ENCODE measurements at places on chromosomes 2 and 18.

- no peak for DNase-seq
Observed at GRCh38 chr2:149587950-149588487, 444 bp upstream of the MMADHC start.

- peak; percentile 39 for DNase-seq
Observed at GRCh38 chr2:30447149-30448045, at the start of gene LCLAT1. Gene LCLAT1, plus strand, starts transcription at chr2:30447246. Its CDS starts 78,345 bp downstream, at chr2:30525591.

DNA sequence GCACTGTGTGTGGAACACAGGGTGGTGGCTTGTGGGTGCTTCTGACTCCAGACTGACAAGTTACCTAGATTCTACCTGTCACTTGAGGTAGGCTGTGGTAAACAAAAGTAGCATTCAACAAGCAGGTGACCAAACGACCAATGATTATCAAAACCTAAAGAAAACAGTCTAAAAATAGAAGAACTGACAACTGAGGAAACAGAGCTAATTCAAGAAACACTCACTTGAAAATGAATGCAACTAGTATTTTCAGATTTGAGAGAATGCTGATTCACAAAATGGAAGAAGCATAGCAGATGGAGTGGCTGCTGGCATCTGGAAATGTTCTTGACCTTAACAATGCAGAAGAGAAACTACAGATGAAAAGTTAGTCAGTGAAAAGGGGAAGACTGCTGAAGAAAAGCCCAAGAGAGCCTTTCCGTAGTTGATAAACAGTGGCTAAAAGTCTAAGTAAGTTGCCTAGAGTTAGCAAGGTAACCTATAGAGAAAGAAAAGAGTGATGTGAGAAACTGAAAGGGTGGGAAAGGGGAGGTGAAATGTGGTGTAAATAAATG is 170.4 kb downstream of the NCK2 start:
- no peak for DNase-seq

DNA sequence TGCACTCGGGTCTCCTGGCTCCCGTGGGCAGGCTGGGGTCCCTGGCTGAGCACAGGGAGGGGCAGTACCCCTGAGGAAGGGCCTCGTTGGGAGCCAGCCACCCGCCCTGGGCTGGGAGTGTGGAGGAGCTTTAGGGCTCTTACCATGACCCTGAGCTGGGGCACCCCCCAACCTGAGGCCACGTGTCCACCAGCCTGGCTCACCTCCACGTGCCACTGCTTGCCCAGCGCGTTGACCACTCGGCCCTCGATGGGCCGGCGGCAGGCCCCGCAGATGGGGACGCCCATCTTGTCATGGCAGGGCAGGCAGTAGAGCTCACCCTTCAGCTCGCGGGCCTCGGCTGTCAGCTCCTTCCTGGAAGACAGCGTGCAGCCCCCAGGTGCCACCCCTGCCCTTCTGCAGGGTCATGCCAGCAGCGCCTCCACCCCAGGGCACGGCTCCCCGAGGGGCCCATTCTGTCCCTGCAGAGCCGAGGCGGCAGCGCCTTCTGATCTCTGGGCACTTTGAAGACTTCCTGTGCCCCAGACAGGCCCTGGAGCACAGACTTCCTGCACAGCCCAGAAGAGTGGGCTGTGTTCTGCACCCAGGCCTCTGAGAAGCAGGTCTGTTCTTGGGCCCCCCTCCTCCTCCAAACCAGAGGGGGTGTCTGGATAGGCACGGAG is 4.0 kb upstream of the GPR17 start:
- no peak for DNase-seq

- no peak for DNase-seq
Observed at GRCh38 chr2:225056330-225057073, 14.2 kb upstream of the DOCK10 start.

DNA sequence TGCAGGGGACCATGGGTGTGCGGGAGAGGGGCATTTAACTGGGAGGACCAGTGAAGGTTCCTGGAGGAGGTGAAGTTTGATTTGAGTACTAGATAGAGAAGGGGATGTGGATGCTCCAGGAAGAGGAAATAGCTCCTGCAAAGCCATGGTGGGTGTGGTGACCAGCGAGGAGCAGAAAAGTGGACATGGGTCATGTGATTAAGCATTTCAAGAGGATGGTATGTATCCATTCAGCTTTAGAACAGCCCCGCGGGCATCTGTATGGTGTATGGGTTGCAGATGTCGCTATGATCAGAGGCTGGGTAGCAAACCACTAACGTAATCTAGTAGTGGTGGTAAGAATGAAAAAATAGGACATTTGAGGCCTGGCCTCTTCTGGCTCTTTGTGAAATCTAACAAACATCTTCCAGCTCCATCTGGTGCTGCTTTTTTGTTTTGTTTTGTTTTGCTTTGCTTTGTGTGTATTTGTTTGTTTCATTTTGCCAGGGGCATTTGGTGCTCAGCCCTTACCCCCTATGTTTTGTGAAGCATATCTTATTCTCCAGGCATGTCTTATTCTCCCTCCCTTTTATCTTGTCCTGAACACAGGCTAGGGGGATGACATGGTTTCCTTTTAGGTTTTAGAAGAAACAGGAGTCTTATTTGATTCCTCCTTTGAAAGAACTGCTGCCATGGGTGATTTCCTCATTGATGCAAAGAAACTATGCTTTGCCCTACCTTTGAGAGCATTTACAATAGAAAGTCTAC is 226.1 kb downstream of the LRRTM1 start:
- DNase-seq, result no peak

GRCh38 chr2:74532222-74532621 is 2.5 kb downstream of the HTRA2 start:
- no peak for DNase-seq

GRCh38 chr2:237664151-237664550 is 36.8 kb downstream of the LRRFIP1 start:
- DNase-seq, result no peak

DNA sequence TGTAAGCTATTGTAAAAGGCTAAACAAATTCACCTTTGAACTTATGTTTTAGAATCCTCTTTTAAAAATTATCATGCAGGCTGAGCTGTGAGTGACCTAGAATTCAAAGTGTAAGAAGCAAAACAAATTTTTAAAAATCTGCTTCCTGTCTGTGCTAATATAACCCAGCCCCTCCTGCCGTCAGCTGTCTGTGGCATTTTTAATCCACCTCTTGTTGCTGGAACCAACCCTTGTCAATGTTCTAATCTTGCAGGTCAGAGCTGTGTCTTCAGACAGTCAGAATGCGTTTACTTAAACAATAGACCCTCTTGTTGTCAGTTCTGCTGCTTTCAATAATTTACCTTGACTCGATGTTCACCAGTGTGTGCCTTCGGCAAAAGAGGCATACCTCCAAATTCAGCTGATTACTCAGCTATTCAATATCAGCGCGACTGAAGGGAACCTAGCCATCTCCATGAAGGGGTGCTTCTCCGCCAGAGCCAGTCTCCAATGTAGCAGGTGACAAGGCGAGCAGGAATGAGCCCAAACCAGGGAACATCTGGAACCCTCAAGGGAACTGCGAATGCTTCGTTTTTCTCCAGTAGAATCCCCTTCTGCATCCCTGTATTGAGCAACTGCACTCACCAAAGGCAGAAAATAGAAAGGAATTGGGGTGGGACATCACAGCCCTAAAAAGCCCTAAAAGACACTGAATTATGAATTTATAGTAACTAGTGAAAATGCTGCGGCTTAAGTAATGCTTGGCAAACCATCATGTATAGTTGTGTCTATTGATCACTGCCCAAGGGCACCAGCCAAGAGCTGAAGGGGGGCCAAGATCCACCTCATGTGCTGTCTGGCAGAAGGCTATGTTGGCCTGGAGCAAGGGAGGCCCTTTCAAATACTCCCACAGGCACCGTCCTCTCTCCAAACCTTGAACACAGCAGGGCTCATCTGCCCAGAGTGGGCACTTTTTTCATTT is 62.5 kb downstream of the LYPD6B start:
- DNase-seq, result no peak

DNA sequence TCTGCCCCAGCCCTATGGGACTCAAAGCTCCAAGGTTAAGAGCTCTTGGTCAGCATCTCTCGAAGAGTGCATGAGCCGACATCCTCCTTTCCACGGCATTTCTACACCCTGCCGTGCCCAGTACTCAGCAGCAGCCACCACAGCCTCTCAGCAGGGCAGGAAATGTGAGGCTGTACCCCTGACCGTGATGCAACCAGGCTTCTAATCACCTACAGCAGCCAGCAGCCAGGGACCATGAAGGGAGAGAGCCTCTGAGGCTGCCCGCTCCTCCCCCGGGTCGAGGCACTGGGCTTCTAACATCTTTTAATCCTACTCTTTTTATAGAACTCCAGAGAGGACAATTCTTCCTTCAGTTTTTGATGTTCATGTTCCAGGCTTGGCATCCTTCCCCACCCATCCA is 6.5 kb downstream of the CYS1 start:
- DNase-seq, result no peak

- no peak for DNase-seq
Observed at GRCh38 chr2:229539628-229540027, 174.7 kb downstream of the DNER start.

DNA sequence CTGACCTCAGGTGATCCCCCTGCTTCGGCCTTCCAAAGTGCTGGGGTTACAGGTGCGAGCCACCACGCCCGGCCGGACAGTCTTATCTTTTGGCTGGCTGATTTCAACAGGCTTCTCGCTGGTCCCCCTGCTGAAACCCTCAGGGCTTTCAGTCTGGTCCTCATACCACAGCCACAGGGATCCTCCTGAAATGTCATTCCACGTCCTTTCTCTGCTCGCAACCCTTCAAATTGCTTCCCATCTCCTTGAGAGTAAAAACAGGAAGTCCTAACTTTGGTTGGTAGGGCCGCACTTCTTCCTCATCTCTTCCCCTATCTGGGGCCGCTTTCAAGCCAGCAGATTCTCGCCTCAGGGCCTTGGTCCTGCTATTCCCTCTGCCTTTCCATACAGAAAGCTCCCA is 1.4 kb upstream of the CAB39 start:
- no peak for DNase-seq

- DNase-seq, result no peak
Observed at GRCh38 chr2:65264821-65265670, 37.4 kb downstream of the ACTR2 start.

DNA sequence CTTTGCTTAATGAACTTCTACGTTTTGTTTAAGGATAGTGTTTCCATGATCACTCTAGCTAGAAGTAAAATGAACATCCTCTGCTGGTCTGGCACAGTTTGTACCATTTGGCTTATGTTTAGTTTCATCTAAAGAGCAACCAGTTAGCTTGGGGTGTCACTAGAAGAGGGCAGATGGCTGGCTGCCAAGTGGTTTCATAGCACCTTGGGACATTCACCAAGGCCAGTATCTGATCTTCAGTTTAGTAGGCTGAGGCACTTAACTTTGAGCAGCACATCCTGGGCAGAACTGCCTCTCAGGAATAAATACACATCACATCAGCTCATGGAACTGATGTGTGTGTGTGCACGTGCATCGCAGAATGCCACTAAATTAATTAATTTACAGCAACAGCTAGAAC is 68.4 kb downstream of the NXPH2 start:
- DNase-seq, result no peak

DNA sequence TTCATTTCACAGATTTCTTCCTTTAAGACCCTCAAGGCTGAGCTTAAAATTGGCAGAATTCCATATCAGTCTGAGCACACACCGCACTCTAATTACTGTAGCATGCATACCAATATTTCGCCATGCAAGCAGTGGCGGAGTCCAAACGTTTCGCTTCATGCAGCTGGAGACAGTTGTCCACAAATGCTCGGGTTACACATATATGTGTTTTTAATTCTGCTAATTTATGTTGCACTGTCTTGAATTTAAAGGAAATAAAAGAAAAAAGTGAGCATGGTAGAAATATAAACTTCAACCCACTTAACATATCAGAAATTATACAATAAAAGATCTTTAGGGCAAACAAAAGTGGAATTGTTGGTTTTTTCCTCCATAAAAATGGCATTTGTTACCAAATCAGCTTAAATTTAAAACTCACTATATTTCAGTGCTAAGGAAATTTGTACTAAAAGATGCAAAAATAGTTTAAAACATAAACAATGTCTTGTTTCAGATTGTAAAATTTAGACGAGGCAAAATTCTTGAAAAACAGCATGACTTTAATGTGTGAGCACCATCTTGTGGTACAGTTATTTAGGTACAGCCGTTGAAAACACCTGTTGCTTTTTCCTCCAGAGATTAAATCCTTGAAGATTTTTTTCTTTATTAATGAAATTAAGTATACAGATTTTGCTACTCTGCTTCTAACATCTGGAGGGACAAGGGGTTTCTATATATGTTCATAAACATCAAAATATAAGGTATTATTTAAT is 24.1 kb upstream of the KANSL1L start:
- DNase-seq, result peak; percentile 6

DNA sequence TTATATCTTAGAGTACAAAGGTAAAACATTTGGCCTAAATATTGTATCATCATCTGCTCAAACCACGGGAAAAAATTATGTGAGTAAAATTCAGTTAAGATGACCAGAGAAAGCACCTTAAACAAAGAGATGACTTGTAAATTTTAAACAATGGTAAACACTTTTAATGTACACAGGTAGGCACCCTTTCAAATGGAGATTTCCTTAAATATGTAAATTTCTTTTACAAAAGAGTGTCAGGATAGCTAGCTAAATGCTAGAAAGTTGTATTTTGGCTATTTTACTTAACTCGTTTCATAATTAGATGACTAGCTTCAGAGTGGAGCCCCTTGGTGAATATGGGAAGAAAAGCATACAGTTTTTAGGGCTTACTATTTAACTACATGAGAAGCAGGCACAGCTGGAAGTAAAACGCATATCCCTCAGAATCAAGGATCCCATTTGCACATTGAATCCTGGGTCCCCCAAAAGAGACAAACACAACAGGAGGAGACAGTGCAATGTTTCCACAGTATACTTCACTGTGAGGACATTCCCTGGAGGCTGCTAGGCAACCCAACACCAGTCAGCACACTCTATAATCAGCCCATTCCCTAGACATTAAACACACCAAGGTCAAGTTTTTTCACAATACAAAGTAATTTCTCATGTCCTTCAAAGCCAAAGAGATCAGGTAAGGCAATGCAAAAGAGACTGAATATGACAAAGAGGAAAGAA is 1154.4 kb downstream of the DPP10 start:
- DNase-seq, result no peak

DNA sequence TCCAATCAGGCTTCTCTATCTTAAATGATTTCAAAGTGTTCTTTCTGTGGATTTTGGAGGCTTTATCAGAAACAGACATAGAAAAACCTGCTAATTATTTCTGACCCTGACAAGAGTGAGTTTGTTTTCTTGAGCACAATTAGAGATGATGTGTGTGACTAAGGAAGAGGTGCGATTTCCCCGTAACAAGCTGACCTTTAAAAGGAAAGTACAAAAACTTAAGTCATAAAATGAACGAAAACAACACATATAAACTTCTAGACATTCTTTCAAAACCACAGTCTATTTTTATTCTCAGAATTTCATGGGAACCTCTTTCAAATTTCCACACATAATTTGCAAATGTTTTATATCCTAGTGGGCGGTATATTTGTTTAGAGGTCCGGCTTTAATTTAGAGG is 604.8 kb downstream of the CPS1 start:
- DNase-seq, result no peak

- peak; percentile 9 for DNase-seq
Observed at GRCh38 chr2:207258263-207258991, 92.7 kb upstream of the KLF7 start.

Measured in NCI-H1092 (cell line).